Mammary microvascular endothelial cell (primary cell): ENCODE measurements at places on chromosomes 12 and 14. TPM values are rescaled to one million over a fixed set of nuclear protein-coding genes. Genes with fewer than 3 reads are reported as not detected.

AICDA gene
- total RNA-seq: not detected in 2 replicates

VCPKMT gene
- total RNA-seq: 3.4 and 5.2 TPM in 2 replicates

CD163L1 gene
- total RNA-seq: 1.7 and 4.7 TPM in 2 replicates

IL22 gene
- total RNA-seq: not detected in 2 replicates

KRT5 gene
- total RNA-seq: not detected in 2 replicates

FGF6 gene
- not detected in 2 replicates for total RNA-seq

JPH4 gene
- not detected in 2 replicates for total RNA-seq

CAPZA3 gene
- not detected in 2 replicates for total RNA-seq

HELB gene
- total RNA-seq: 0.64 and 0.73 TPM in 2 replicates

LYZ gene
- not detected in 2 replicates for total RNA-seq

SMIM41 gene
- not detected in 2 replicates for total RNA-seq

GALNT4 gene
- total RNA-seq: 9.3 and 11.1 TPM in 2 replicates

RND1 gene
- 4.1 and 5.3 TPM in 2 replicates for total RNA-seq

NKX2-1 gene
- total RNA-seq: not detected in 2 replicates

GLIPR1L2 gene
- 0.05 and 0.07 TPM in 2 replicates for total RNA-seq

TM7SF3 gene
- 57.8 and 79.5 TPM in 2 replicates for total RNA-seq

ALX1 gene
- total RNA-seq: not detected in 2 replicates

WNT5B gene
- not detected in 2 replicates for total RNA-seq

C12orf54 gene
- total RNA-seq: not detected in 2 replicates

NEUROD4 gene
- total RNA-seq: not detected in 2 replicates

DNAH10 gene
- total RNA-seq: 0.07 TPM in 1 of 2 replicates, not detected in the other

NRXN3 gene
- total RNA-seq: 0.27 and 0.49 TPM in 2 replicates

MIS18BP1 gene
- total RNA-seq: 31.0 and 31.8 TPM in 2 replicates

CCDC184 gene
- total RNA-seq: not detected in 2 replicates

GNB3 gene
- total RNA-seq: 0.10 and 0.20 TPM in 2 replicates

DPPA3 gene
- not detected in 2 replicates for total RNA-seq

CHGA gene
- not detected in 2 replicates for total RNA-seq

SCFD1 gene
- 40.8 and 43.5 TPM in 2 replicates for total RNA-seq

LRIG3 gene
- 17.3 and 17.4 TPM in 2 replicates for total RNA-seq

KRT73 gene
- total RNA-seq: not detected in 2 replicates

CDC42BPB gene
- 89.6 and 95.4 TPM in 2 replicates for total RNA-seq

CFAP73 gene
- total RNA-seq: not detected in 2 replicates

CNTN1 gene
- total RNA-seq: not detected in 2 replicates

PROX2 gene
- total RNA-seq: not detected in 2 replicates

EPYC gene
- not detected in 2 replicates for total RNA-seq

C1QL4 gene
- total RNA-seq: not detected in 2 replicates
